Left renal cortex interstitium (tissue), 4 donors: ENCODE measurements at places on chromosomes 6 and 20.

DNA sequence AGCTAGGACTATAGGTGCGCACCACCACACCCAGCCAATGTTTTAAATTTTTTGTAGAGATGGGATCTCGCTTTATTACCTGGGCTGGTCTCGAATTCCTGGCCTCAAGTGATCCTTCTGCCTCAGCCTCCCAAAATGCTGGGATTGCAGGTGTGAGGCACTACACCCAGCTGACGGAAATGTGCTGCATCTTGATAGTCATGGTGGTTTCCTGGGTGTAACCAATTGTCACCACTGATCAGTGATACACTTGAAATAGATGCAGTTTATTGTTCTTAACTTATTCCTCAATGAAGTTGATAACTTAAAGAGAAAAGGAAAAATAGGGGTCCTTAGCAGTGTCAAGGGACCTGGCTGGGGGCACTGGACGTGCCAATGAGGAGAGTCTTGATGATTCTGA lies 92.4 kb downstream of the PPP1R14C start:
- no peak for DNase-seq

DNA sequence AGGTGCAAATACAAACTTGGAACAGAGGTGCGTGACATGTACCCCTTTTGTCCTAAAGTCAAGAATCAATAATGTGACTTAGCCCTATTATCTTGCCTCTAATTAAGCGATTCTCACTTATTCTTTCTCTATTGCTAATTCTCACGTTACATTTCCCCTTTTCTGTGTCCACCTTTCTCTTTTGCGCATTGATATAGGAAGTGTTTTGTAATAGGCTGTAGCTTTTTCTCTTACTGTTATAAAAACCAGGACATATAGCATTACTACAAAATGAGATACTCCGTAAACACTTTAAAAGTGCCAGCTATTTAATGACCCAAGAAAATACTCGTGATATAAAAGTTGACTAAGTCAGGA lies 669 bp upstream of the TMEM30A start:
- no peak for DNase-seq

GRCh38 chr6:29726001-29726400 lies 2.8 kb downstream of the HLA-F start:
- no peak for DNase-seq

GRCh38 chr6:137427656-137428290 lies 66.4 kb downstream of the OLIG3 start:
- no peak for DNase-seq

DNA sequence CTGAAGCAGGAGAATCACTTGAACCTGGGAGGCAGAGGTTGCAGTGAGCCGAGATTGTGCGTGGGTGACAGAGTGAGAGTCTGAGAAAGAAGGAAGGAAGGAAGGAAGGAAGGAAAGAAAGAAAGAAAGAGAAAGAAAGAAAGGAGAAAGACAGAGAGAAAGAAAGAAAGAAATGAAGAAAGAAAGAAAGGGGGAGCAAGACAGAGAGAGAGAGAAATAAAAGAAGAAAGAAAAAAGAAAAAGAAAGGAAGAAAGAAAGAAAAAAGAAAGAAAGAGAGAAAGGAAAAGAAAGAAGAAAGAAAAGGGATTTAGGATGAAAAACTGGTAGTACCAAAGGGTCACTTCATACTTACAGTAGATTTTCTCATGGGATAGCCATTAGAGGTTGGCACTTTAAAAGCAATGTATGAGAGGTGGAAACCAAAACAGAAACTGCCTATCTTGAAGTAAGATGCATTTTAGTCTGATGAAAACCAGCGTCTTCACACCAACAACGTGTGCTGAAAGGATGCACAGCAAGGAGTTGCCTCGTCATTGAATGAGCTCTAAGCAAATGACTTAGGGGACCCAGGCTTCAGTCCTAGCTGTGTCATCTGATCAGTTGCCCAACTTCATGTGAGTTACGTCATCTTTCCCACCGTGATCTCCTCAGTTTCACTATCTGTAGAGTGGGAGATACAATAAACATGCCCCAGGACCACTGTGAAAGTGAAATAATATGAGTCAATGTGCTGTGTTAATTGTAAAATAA lies 133.9 kb upstream of the NEDD9 start:
- DNase-seq: no peak

- no peak for DNase-seq
These were observed 120.0 kb downstream of the TMEM242 start for GRCh38 chr6:157203312-157203744.

- no peak for DNase-seq
These were observed 12.9 kb downstream of the COX7A2 start for GRCh38 chr6:75230484-75231325.
